Stimulated activated CD8-positive, alpha-beta memory T cell treated with anti-CD3 and anti-CD28 coated beads, Interleukin-12 subunit alpha, Interleukin-12 subunit beta, amount 100 ng/mL, for 1 hour (primary cell): ENCODE measurements at places on chromosomes 16 and 17.

DNA sequence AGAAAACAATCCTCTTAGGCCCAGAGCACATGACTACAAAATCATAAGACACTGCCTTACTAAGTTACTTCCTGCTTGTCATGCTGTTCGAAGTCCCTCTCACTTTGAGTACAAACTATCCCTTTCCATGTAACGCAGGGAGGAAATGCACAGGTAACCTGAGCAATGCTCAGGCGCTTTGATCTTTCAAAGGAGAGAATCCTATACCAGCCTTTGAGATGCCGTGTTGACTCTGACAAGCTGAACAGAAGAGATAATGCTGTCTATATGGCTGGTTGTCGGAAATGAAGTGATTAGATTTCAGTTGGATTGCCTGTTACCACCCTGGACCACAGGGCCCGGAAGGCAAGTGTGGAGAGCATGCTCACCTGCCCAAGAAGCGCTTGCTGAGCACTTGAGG lies 75.9 kb downstream of the CDH11 start:
- DNase-seq: no peak

GRCh38 chr16:70253291-70254106 lies 1.8 kb upstream of the EXOSC6 start:
- no peak for DNase-seq

DNA sequence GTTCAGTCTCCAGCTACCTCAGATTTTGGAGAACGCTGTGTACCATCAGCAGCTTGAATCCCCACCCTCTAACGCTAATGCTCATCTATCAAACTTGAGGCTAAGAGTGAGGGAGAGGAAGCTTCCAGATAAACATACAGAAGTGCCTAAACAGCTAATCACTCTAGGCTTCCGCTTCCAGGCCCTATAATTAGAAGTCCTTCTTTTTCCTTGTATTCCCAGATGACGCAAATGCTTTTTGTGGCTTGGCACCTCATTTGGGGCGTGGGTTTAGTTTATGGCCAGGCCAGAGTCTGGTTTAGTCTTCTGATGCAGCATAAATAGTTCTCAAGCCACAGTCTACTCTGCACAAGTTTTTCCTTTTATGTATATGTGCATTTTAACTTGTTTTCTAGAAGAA lies 263.4 kb downstream of the BCAS3 start:
- DNase-seq: no peak

GRCh38 chr17:38906460-38907228 lies 18.8 kb upstream of the LASP1NB start:
- DNase-seq: no peak

- no peak for DNase-seq
Observed at GRCh38 chr16:51146256-51146924, 4.7 kb downstream of the SALL1 start.

- DNase-seq: no peak
Observed at GRCh38 chr16:51245658-51245995, 94.6 kb upstream of the SALL1 start.

DNA sequence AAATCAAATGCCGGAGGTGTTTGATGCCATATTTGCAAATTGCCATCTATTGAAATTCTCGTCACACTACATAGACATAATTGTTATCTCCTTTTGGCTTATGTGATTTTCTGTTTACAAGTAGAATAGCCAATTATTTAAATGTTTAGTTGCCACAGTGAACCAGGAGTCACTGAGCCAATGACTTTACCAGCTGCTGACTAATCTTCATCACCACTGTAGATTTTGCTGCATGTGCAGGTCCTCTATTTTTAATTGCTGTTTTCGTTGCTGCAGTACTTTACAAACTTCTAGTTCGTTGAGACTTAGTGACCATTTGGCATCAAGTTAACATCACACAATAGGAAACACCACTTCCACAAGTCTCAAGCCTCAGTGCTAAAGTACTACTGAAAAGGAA lies 22.8 kb downstream of the ABHD15 start:
- DNase-seq: no peak

DNA sequence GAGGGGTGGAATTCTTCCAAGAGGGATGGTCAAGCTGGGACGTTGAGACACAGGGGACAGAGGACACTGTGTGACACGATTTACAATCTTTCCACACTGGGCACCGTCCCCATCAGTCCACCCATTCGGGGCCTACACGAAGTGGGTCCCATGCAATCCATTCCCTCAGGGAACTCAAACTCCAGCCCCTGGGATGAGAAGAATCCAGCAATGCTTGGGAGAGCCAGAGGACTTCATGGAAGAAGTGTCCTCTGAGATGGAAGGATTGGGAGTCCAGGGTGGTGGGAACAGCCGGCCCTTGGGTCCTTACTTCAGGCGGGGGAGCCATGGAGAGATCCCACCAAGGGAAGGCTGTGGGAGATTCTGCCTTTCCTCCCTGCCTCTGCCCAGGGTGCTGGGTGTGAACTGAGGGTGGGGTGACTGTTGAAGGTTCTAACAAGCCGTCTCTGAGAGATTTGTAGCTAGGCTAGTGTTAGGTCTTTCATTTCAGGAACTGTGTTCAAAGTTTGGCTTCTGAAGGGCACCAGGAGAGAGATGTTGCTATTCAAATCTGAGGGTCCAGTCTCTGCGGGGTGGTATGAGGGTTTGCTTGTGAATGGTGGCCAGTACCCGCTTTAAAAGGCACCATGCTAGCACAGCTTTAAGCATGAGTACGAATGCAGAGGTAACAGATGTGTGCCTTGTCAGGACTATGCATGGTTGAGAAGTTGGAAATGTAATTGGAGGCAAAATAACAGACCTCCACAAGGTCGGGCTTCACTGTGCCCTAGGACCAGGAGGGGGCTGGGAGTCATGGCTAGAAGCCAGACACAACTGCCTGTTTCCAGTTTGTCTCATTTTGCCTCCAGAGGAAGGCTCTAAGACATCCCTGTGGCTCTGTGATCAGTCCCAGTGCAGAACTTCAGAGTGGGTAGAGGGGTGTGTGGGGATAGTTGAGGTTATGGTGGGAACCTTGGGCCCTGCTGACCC lies 1.9 kb downstream of the ATP1B2 start:
- no peak for DNase-seq

DNA sequence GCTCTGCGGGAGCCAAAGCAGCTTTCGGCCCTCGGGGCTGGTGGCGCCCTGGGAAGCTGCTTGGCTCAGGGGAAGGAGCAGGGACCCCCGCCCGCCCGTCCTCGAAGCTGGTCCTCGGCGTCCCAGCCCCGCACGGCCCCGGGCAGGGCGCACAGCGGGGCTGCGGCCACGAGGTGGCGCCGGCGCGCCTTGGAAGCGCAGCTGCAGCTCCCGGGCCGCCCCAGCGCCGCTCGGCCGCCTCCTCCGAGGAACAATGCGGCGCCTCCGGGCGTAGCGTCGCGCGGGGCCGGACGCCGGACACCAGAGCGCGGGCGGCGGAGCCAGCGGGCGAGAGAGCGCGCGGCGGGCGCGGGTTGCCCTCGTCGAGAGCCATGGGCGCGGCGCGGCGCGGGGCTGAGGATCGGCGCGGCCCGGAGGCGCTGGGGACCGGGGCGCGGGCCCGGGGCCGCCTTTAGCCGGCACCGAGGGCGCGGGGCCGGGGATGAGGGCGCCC lies at the start of gene MGAT5B:
TSS of gene MGAT5B (plus strand) at position 229 of the 493 bp plus-strand sequence. CDS start 626 bp downstream, outside the sequence.
- DNase-seq: peak; percentile 53

GRCh38 chr17:18143044-18143936 lies 34.7 kb downstream of the MYO15A start:
- no peak for DNase-seq

DNA sequence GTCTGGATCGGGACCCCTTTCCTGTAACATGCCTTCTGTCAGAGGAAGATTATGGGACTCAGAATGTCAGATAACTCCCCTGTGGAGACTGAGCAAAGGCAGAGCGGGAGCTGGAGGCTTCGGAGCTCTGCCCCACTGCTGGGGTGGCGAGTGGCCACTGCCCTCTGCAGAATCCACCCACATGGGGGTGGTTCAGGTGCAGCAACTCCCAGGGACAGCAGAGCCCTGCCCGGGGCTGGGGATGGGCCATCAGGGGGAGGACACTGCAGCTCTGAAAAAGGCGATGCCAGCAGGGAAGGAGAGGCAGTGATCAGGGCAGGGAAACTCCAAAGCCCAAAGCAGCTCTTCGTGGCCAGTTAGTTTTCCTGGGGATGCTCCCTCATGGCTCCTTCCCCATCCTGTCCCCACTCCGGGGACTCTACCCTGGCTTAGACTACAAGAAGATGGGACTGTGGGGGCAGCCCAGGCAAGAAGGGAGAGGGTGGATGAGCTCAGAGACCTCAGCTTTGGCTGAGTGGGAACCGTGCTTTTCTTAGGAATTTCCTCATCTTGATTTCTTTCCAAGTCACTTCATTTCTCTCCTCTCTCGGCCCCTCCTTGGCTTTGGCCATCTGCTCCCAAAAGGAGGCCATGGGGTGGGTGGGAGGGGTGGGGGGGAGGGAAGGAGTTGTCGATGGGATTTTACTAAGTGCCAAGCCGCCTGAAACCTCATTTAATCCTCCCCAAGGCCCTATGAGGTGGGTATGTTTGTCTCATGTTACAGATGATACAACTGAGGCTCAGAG lies 4.0 kb downstream of the CA4 start:
- no peak for DNase-seq

DNA sequence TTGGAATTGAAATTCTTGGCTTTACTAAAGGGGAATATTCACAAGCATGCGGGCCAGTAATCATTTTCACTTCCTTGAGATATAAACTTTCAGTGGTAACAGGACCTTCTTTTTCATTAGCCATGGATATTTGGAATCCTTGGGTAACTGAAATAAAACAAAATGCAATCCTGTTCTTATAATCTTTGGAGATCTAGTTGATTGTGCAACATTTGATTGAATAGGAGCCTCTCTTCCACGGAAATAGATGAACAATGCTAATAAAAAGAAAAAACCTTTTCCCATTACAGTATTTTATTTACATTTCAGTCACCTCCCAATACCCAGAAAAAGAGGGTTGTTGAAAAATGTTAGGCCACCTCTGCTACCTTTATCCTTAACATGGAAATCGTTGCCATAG lies 225.6 kb downstream of the MAP2K6 start:
- DNase-seq: no peak

DNA sequence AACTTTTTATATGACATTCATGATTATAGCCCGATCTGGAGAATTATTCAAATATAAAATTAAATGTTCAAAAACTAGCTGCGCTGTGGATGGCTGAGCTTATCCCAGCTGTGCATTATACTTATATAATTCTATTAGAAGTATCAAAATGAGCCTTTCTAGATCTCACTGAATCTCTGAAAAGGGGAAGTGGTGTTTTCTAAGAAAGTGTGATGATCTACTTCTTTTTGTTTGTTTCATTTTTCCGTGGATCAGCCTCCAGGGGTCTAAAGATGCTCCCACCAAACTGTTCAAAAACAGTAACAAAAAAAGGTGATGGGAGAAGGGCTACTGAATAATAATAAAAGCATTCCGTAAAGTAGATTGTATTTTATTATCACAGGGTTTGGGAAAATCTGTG lies 411.3 kb upstream of the PSMD7 start:
- no peak for DNase-seq

- no peak for DNase-seq
Observed at GRCh38 chr16:716200-716568, 1.3 kb downstream of the METRN start.

DNA sequence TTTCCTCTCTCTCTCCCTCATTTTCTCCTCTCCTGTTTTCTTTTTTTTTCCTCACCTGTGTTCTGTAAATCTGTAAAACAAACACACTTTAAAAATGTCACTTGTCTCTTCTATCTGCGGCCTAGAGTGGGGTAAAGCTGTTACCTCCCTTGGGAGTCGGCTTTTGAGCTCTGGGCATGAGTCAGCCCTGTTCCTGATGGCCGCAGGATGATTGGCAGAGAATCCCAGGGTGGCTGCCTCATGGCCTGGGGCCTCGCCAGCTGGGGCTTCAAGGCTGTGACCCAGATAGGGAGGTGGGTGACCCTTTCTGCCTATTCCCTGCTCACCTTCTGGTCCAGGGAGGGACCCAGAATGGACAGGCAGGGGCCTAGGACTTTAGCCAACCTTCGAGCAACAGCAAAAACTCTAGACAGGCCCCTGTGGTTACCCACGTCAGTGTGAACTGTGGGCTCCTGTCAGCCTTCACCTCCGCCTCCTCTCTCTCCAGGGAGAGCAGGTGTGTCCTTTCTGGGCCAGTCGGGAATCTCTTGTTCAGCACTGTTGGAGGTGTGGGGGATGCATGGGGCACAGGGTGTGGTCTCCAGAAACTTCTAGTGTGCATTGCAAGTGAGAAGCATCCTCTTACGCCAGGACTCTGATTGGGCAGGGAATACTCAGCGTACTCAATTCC lies 87.4 kb downstream of the RAP1GAP2 start:
- no peak for DNase-seq

DNA sequence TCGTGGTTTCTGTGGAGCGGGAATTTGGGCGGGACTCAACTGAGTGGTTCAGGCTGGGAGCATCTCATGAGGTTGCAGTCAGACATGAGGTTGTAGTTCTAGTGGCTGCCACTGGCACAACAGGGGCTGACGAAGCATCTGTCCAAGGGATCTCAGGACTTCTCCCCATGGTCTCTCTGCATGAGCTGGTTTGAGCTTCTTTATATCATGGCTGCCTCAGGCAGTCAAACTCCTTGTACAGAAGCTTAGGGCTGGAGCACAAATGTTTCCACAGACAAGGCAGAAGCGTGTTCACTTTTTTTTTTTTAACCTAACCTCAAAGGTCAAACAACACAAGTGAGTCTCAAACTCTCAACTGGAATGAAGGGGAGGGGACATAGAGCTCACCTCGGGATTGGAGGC lies 243.3 kb downstream of the MSI2 start:
- DNase-seq: no peak

GRCh38 chr17:4982305-4982704 lies 5.2 kb downstream of the CAMTA2 start:
- DNase-seq: no peak

DNA sequence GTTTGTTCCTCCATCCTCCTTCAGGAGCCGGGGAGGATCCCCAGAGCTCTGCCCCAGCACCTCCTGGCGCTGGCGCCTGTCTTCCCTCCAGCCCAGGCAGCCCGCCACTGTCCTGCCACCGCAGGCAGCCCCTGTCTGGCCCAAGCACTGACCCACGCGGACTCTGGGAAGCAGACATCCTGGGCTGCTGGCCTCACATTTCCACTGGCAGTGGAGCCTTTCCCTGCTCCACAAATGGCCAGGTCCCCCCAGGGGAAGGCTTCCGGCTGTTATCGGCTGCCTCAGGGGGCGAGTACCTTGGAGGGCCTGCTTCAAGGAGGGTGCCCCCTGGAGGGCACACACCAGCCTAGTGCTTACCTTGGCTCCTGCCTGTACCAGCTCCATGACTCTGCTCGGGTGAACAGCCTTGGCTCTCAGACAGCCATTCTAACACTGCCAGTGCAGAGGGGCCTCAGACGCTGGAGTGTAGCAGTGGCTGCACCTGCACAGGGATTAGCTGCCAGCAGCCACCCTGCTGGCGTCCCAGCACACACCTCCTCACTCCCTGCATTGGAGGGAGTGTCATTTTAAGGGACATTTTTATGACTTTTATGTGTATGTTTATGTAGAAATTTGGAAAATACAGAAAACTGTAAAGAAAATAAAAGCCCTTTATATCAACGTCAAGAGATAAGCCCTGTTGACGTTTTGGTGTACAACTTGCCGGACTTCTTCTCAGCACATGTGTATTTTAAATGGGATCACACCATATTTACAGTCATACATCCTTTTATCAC lies 21.0 kb downstream of the ACE start:
- no peak for DNase-seq

GRCh38 chr17:19470530-19471261 lies 59.7 kb downstream of the RNF112 start:
- DNase-seq: no peak
